ENCODE measurements at places on chromosomes 2 and 18.

- DNase-seq: no peak
Observed at GRCh38 chr2:215417400-215417951, 18.4 kb downstream of the FN1 start.

- peak; percentile 27 for DNase-seq
Observed at GRCh38 chr2:4047961-4048891, 344.9 kb downstream of the DCDC2C start.

DNA sequence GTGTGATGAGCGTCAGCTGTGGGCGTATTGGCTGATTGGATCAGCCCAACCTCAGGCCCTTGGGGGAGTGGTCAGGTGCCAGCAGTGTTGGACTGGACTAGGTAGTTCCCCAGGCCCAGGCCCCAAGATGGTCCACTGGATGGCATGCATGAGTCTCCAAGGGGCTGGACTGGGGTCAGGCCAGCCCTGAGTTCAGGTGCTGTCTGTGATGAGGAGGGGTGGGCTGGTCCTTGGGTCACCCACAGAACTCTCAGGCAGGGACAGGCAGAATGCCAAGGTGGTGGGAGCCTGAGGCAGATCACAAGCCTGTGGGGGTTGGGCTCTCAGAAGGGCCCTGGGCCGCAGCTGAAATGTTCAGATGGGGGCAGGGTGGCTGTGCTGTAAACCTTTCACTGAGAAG, 59.5 kb upstream of the THUMPD2 start:
- DNase-seq: no peak

GRCh38 chr2:67835266-67835665, 227.5 kb downstream of the C1D start:
- no peak for DNase-seq

DNA sequence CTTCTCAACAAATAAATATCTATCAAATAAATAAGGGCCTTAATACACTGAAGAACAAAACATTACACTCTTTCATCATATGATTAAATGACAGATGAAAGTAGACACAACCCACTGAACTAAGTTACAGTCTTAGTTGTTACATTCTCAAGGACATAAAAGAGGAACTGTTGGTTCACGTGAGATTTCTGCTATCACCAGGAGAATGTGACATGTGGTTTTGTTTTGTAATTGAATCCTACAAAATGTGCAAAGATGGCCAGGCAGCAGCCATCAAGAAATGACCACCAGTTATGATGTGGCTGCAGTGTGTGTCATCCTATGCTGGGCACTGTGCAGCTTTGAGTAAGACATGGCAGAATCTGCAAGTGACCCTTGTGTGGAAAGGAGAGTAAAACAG, 310.6 kb upstream of the PIK3C3 start:
- no peak for DNase-seq

- no peak for DNase-seq
Observed at GRCh38 chr18:40360558-40360957, 1594.5 kb upstream of the PIK3C3 start.

GRCh38 chr18:23225503-23225902, 90.2 kb downstream of the CABLES1 start:
- DNase-seq: peak; percentile 81

- no peak for DNase-seq
Observed at GRCh38 chr2:177712462-177712861, 319.9 kb downstream of the AGPS start.

GRCh38 chr2:175626796-175627195, 375.3 kb downstream of the LNPK start:
- no peak for DNase-seq

GRCh38 chr2:54899576-54900200, 150.6 kb downstream of the RTN4 start:
- DNase-seq: peak; percentile 75

DNA sequence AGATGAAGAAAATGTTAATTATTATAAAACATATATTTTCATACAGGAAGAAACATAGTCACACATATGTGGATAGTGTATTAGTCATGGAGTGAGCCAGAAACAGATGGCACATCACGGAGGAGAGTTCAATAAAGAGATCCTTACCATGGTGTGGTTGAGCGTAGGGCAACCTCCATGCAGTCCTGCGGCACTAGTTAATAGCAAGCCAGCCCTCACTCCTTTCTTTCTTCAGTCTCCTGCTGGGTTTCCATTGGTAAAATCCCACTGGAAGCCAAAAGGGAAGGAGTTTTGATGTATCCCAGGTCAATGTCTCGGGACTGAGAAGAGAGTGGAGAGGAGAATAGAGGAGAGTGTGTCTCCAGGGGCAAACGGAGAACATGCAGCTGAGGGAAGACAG, 328.1 kb downstream of the NR4A2 start:
- no peak for DNase-seq

GRCh38 chr2:1937480-1937879, 193.2 kb upstream of the PXDN start:
- DNase-seq: no peak

DNA sequence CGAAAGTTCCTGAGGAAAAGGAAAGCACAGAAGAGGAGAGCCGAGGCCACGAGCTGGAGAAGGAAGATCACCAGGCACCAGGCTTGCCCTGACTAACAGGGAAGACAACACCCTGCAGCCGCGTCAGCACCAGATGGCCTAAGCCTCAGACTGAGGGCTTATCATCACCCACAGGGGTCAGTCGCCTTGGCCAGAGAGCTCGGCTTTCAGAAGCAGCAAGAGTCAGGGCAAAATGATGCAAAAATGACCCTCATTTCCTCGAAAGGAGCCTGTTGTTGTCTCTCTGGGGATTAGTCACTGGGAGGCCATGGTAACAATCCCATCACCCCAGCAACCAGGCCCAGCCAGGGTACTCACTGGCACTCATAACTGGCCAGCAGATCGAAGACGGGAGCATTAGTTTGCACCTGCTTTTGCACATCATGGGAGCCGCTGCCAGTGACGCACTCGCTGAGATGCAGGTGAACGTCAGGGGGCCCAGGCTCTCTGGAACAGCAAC, 42.7 kb upstream of the ZFP36L2 start:
- peak; percentile 65 for DNase-seq

DNA sequence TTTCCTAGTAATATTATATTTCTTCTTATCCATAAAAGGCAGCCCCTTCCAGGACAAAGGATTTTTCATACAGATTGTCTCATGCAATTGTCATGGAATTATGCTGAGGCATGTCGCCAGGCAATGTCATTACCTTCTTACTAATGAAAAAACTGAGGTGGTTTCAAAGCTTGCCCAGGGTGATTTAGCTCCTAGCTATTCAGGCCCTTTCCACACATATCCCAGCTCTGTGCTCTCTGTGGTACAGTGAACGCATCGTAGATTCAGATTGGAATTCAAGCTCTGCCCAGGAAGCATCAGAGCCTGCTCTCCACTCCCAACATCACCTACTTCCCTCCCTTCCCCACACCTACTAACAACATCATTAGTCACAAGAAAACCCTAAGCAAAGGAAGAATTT, 60.1 kb downstream of the ATP8B1 start:
- DNase-seq: peak; percentile 97

DNA sequence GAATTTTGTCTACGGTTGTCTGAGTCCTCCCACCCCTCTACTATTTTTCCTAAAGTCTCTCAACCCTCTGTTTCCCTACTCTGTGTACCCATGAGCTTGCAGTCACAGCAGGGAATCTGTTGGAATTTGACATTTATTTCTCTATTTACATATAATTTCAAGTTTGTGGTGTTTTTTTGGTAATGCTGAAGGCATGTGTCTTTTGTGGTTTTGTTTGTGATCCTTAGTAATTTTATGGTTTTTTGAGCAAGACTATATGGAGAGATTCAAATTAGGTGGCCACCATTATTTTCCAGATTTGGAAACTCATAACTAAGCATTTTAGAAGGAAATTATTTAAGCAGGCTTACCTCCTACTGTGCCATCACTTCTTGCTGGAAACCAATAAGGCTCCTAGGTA, 27.2 kb upstream of the FBLN7 start:
- peak; percentile 7 for DNase-seq

- no peak for DNase-seq
Observed at GRCh38 chr2:29601872-29602271, 319.5 kb downstream of the ALK start.

GRCh38 chr2:65128297-65129190, 1.4 kb downstream of the RAB1A start:
- DNase-seq: no peak

DNA sequence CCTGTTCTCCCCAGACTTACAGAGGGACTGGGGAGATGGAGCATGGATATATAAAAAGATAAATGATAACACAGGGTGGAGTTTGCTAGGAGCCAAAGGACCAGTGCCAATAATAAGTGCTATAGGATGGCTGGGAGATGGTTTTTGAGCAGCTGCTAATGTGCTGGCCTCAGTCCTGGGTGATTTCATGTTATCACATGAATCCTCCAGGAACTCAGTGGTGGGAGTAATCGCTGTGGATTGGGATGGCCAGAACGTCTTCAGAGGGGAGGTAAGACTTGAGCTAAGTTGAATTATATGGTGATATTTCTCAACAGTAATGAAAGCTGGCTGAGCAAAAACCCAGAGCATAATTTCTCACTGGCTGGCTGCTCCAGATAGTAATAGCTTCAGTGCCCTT, 441.4 kb downstream of the SLC4A3 start:
- DNase-seq: no peak

GRCh38 chr2:103823847-103824246, 1030.1 kb upstream of the POU3F3 start:
- DNase-seq: no peak

DNA sequence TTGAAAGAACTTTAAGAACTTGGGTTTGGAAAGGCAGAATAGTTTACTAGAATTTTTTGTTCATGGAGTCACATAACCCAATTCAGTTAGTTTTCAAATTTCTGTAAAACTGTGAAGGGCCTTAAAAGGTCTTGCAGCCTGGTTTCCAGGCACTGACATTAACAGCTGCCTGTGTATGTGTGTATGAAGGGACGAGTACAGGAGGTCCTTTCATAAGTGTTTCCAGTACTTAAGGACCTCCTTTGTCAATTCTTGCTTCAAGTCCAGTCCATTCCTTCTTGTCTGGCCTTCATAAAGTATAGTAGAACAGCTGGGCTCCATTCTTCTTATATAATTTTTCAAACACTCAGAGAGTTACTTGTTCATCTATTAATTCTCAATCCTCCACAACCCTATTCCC, 136.5 kb downstream of the NR4A2 start:
- DNase-seq: no peak

DNA sequence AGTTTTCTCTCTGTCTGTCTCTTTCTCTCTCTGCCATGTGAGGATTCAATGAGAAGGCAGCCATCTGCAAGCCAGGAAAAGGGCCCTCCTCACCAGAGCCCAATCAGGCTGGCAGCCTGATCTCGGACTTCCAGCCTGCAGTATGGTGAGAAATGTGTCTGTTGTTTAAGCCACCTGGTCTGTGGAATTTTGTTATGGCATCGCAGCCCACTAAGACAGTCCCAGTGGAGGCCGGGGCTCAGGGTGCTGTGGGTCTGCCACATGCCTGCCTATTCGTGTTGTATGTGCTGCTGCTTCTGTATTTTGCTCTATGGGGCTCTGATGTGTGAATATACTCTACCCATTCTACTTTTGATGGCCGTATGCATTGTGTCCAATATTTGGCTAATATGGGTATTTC, 139.0 kb upstream of the HS6ST1 start:
- DNase-seq: no peak

- DNase-seq: no peak
Observed at GRCh38 chr2:147057892-147058490, 786.8 kb upstream of the ACVR2A start.

GRCh38 chr18:10417191-10417590, 37.2 kb upstream of the APCDD1 start:
- DNase-seq: no peak

DNA sequence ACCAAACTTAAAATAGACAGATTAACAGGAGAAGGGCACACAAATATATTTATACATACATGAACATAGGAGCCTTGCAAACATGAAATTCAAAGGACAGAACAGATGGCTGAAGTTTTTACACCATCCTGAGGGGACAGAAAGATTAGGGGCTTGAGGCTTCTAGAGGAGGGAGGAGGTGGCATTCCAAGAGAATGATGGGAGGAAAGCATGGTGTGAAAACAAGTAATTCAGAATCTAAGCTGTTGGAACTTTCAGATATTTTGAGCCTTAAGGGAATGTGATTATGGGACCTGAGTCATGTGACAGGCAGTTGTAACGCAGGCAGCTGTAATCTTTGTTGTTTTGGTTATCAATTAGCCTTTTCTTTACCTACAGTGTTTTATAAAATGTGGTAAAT, 225.2 kb upstream of the SPOPL start:
- peak; percentile 28 for DNase-seq

DNA sequence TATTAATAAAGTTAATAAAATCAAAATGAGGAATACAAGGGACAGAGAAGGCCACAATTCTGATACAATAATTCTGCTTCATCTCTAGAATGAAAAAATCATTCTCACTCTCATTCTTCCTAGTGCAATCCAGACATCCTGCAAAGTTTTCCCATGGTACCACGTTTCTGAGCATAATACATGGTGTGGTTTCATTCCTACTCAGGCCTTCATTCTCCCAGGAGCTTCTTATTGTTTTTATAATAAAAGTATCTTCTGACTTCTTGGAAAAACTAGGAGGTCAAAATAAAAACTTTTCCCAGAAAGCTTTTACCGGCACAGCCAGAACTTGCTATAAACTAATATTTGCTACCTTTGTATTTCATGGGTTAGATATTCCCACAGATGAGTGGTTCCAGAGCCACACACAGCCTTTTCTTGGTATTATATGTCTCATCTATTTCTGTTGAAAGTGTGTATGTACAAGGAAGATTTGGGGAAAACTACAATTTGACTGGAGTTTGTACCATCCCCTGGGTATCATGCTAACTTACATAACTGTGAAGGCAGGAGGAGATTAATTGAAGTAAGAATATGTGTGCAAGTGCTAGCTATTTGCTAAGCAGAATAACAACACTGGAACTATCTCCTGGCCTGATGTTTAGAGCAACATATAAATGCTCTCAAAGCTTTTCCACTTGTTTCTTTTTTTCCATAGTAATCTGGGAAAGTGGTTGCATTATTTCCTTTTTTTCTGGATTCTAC, 82.3 kb downstream of the NRXN1 start:
- DNase-seq: no peak

GRCh38 chr2:11710210-11710609, 36.2 kb upstream of the LPIN1 start:
- peak; percentile 81 for DNase-seq

- DNase-seq: no peak
Observed at GRCh38 chr2:86765310-86765695, 25.4 kb downstream of the CD8A start.
